ENCODE measurements at places on chromosomes 2 and 18. TPM values are rescaled to one million over a fixed set of nuclear protein-coding genes. Genes with fewer than 3 reads are reported as not detected.

The RNF138 gene
- total RNA-seq = 37.6 TPM

The MEP1B gene
- total RNA-seq = 0.09 TPM

The C2orf81 gene
- total RNA-seq = under 0.01 TPM

The RIT2 gene
- not detected for total RNA-seq

The ACTR2 gene
- total RNA-seq = 120 TPM

The ABCG8 gene
- not detected for total RNA-seq

The ST3GAL5 gene
- 3.0 TPM for total RNA-seq

The CHST9 gene
- under 0.01 TPM for total RNA-seq

The GTF3C2 gene
- 22.3 TPM for total RNA-seq

The BBS5 gene
- total RNA-seq = 1.5 TPM

The TSPYL6 gene
- total RNA-seq = not detected

The MREG gene
- 1.1 TPM for total RNA-seq

All from dermis lymphatic vessel endothelial cell (primary cell).